ENCODE measurements at places on chromosomes 3 and 15. TPM values are rescaled to one million over a fixed set of nuclear protein-coding genes. Genes with fewer than 3 reads are reported as not detected.

FLNB gene
- total RNA-seq = 139 TPM

GOLGA8J gene
- total RNA-seq = 0.81 TPM

CD96 gene
- 5.1 TPM for total RNA-seq

MAP2K5 gene
- total RNA-seq = 7.4 TPM

CCDC39 gene
- total RNA-seq = not detected

LRRIQ4 gene
- total RNA-seq = not detected

ARPP21 gene
- 0.27 TPM for total RNA-seq

TMC3 gene
- total RNA-seq = 0.54 TPM

ISLR gene
- total RNA-seq = 323 TPM

TRIM71 gene
- total RNA-seq = not detected

GJD2 gene
- not detected for total RNA-seq

CDCP1 gene
- total RNA-seq = 7.3 TPM

FEZF2 gene
- not detected for total RNA-seq

IGSF10 gene
- 5.3 TPM for total RNA-seq

NR2F2 gene
- 49.8 TPM for total RNA-seq

CPN2 gene
- not detected for total RNA-seq

PSTPIP1 gene
- total RNA-seq = 24.8 TPM

BCHE gene
- total RNA-seq = 2.2 TPM

GDPGP1 gene
- 5.0 TPM for total RNA-seq

FGD5 gene
- 15.4 TPM for total RNA-seq

CPA3 gene
- total RNA-seq = 19.5 TPM

DGKG gene
- total RNA-seq = 16.7 TPM

TBC1D23 gene
- 53.3 TPM for total RNA-seq

All from thoracic aorta (tissue), 2 donors.